Stimulated activated naive CD8-positive, alpha-beta T cell treated with anti-CD3 and anti-CD28 coated beads, Interleukin-15, amount 100 ng/mL, for 72 hours (primary cell): ENCODE measurements at places on chromosomes 5 and 9.

GRCh38 chr9:112550531-112550930 lies 63.9 kb downstream of the KIAA1958 start:
- DNase-seq = no peak

- no peak for DNase-seq
Observed at GRCh38 chr9:128550770-128551656, 1.4 kb upstream of the SPTAN1 start.

- no peak for DNase-seq
Observed at GRCh38 chr9:92969516-92970466, 22.5 kb downstream of the FGD3 start.

- no peak for DNase-seq
Observed at GRCh38 chr5:137609127-137609526, 110.0 kb upstream of the SPOCK1 start.

GRCh38 chr5:149493316-149493715 lies 57.9 kb downstream of the CSNK1A1 start:
- DNase-seq = no peak

DNA sequence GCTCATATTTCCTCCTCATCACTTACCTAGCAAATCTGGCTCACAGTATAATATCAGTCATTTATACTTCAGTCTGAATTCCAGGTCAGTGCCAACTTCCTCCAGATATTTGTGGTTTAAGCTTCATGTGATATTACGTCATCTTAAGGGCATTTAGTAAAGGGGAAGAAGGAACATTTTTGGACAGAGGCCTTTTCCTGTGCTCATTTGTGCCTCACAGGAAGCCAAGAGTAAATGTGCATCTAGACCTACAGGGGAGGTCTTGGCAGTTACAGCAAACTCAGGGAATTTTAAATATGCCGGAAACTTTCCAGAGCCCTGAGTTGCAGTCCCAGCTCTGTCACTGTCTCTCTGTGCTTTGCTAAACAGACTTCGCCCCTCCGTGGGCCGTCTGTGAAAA lies 12.3 kb upstream of the KCNIP1 start:
- DNase-seq = no peak

GRCh38 chr5:8683496-8683895 lies 814.5 kb downstream of the MTRR start:
- no peak for DNase-seq

DNA sequence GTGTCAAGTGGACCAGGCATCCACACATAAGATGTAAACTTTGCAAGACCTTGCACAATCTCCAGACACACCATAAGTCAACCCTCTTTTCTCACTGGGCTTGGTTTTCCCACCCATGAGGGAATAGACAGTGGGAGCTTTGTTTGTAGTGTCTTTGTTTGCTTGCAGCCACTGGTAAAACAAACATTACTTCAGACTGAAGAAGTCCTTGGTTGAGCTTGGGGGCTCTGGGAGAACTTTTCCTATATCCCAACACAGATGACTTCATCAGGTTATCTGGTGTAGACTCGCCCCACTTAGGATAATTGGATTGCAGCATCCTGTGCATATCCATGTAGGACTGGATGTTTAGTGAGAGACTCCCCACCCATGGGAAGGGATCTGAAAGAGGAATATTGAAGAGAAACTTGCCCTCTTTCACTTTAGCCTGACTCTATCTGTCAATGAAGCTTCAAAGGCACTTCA lies 11.5 kb upstream of the ADGRV1 start:
- DNase-seq = no peak

DNA sequence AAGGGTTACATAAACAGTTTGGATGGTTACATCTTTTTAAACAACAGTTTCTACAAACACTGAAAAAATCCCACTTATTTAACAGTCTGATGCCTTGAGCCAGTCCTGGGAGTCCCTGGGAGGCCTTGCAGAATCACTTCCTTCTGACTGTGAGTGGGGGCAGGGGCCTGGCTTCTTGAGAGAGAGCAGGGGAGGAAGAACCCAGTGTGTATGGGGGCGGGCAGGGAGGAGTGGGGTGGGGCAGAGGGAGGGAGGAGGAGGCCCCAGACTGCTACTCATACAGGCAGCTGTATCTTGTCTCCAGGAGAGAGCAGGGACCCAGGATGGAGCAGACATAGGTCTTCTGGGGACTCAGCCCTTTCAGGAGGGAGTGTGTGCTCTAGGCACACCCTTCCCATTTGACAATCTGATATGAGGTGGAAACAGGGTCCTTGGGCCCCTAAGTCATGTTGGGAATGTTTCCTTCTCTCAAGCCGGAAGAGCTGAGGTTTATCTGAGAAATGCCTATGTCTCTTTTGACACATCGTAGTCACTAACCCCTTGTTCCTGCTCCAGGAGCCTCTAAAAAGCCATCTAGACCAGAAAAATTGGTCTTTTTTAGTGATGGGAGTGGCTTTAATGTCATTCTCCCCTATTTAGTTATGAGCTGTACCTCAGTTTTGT lies 52.8 kb downstream of the IRF1 start:
- no peak for DNase-seq

DNA sequence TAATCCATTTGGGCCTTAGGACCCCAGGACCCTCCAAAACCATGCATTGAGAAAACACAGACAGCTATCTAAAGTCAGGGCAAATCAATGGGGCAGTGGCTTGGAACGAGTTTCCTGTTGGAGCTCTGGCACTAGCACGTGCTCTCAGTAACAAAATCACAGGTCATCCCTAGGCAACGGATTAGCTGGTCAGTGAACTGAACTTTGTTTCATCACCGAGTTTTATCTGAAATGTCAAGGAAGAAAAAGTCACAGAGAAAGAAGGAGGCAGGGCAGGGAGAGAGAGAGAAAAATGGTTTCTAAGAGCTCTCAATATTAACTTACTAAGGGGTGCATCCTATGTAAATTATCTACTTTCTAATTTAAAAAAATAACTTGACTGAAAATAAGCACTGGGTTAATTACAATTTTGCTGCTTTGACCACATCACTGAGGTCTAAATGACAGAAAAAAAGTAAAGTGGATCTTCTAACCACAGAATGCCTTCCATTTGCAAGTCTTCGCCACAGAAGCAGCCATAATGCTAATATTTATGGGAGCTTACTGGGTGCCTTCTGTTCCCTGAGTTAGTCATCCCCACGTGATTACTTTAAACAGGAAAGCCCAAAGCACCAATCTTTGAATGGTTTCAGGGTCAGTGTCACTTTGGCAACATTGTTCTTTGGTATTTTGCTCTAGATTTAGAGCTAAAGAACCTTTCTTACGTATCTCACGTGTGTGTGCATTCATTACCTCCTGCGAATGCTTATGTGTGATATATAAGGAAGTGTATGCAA lies 503.9 kb downstream of the RASEF start:
- DNase-seq = no peak

- no peak for DNase-seq
Observed at GRCh38 chr9:92804727-92805126, 40.1 kb upstream of the BICD2 start.

DNA sequence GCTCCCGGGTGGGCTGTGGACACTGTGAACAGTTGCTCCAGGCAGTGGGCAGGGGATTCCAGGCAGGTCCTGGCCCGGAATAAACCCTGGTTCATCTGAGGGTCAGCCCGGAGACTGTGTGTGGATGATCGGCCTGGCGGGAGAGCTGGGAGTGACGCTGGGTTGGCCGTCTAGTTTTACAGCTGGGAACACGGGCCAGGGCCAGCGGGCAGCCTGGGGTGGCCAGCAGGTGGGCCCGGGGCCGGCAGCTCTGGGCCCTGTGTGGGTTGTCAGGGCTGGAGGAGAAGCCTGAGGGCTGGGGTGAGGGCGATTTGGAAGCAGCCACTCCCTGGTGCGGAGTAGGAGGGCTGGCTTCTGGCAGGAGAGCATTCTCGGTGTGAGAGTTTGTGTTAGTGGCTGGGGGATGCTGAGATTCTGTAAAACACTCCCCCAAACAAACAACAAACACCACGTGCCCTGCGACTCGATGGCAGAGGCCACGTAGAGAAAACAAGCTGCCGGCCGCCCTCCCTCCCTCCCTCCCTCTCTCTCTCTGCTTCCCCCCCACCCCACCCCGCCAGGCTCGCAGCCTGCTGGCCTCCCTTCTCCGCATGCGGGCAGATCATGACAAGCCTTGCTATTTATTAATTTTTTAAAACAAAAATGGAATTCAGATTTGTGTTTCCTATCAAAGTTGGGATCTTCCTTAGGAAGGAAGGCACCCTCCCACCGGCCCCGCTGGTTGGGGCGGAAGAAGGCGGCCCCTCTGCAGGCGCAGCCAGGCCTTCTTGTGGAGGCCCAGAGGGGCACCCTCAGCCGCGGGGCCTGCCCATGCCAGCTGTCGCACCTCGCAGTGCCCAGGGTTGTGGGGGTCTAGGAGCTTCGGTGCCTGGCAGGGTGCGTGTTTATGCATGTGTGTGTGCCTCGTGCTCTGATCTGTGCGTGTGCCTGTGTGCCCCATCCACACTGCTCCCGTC lies 49.5 kb downstream of the RXRA start:
- no peak for DNase-seq
